ENCODE measurements at places on chromosomes 11 and 22.

- no peak for DNase-seq
Observed at GRCh38 chr11:10646005-10646404, 47.5 kb downstream of the IRAG1 start.

GRCh38 chr22:43213051-43213450 is 26.1 kb upstream of the TTLL12 start:
- DNase-seq: no peak

- peak; percentile 50 for DNase-seq
Observed at GRCh38 chr11:118198370-118198769, 21.9 kb upstream of the SCN2B start.

DNA sequence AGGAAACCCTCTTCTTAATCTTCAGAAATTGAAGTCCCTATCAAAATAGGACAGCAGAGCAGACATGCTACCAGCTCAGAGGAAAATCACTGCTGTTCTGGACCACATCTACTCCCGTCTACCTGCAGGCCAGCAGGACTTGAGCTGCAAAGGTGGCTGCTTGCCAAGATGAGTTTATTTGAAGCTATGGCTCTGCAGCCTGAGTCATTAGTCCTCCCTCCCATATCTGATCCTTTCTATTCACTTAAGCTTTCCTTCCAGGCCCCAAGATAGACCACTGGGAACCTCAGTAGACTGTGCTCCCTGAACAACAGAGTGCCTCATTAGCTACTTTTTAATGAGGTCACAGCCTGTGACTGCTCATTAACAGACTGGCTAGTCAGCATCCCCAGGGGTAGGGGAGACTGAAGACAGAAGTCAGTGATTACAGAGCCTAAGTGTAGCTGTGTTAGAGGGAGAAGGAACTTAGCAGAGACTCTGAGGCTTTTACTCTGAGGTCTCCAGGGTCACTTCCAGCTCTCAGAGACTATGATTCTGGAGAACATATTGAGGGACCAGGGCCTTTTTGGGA is 6.8 kb upstream of the OR10A2 start:
- DNase-seq: peak; percentile 1

- no peak for DNase-seq
Observed at GRCh38 chr11:88181776-88182175, 6.5 kb upstream of the RAB38 start.

GRCh38 chr11:79261684-79262083 is 179.1 kb downstream of the TENM4 start:
- no peak for DNase-seq

DNA sequence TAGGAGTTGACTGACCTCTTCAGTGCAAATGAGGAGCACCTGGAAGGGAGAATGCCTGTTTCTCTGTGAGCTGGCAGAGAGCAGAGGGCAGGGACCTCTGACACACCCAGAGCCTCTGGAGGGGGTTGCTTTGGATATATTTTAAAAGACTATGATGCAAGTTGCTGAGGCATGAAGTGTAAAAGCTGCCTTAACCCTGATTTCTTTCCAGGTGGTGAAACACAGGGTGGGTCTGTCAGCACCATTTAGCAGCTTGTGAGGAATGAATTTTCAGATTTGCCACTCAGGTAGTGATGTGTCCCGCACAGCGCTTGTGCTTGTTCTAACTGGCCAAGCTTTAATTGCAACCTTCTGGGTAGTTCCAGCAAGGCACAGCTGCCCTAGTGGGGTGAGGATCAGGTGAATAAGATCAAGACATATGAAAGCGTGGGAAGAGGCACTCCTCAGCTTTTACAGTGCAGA is 90.2 kb downstream of the SWAP70 start:
- no peak for DNase-seq

DNA sequence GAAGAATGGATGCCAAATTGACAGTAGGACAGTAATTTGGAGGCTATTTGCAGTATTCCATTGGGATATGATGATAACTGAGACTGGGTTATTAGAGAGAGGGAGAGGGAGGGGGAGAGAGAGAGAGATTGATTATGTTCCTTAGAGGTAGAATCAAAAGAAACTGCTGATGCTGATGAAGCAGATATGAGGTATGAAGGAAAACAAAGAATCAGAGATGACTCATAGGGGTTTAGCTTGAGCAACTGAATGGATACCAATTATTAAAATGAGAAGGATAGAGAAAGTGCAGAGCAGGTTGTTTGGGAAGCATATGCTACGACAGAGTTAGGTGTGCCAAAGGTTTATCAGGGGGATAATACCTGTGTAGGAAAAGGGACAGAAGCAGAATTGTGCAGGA is 12.8 kb upstream of the NUCB2 start:
- DNase-seq: no peak

- peak; percentile 36 for DNase-seq
Observed at GRCh38 chr22:31872209-31872608, 72.1 kb upstream of the YWHAH start.

DNA sequence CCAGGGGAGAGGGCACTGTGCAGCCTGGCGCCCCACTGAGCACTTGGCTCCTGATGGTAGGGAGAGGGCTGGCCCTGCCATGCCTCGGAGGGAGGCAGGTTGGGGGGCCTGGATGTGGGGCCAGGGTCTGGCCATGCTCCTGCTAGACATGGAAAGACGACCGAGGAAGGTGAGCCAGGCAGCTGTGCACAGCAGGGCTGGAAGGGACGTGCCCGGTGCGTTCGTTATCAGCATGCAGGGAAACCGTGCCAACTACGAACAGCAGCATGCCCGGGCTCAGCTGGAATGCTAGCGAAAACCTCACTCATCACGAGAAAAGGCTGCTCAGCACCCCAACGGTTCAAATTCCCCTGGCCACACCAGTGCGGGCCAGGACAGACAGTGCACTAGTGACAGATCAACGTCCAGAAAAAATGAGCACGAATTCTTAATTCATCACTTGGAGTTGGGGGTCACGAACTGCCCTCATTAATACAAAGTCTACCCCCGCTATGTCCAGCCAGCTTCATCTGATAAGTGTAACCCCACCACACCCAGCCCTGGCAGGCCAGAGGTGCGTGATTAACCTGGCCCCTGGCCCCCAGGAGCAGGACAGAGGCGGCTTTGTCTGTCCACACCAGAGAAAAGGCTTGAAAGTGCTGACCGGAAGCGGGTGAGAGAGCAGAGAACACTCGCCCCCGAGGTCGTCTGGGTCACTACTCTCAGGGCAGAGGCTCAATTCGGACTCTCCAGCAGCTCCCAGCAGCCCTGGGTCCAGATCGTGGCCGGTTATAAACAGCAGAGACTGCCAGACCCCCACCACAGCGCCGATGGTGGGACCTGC is 84.2 kb downstream of the CELSR1 start:
- DNase-seq: no peak

- no peak for DNase-seq
Observed at GRCh38 chr11:1359556-1359955, 30.2 kb upstream of the BRSK2 start.

DNA sequence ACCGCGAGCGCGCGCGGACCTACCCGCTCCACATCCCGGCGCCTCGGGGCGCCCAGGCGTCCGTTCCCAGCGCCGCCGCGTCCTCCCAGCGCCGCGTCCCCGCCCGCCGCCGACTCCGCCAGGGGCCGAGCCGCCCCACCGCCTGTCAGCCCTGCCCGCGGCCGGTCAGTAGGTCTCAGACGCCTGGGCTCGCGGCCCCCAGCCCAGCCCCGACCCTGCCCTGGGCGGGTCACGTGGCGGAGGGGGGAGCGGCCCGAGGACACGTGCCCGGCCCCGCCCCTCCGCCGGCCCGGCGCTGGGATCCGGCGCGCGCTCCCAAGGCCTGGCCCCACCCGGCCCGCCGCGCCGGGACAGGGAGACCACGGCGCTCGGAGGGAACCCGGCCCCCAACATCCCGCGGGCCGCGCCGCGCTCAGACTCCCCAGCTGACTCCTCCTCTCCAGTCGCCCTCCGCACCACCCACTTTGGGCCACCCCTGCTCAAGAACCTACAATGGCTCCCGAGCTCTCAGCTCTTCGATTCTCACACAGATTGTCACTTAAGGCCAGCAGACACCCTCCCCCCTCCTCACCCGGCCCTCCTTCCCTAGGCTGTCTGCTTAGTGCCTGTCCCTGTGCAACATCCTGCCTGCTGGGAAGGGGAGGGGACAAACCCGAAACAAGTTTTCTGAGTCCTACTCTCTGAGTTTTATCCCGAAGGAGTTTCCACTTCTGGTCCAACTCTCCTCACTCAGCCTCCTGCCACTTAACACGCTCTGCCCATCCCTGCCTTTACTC is at the start of gene RAB3IL1:
TSS of gene RAB3IL1 (minus strand) at position 233 of the 776 bp plus-strand sequence. CDS start at position 34, 199 bp downstream.
- DNase-seq: no peak

DNA sequence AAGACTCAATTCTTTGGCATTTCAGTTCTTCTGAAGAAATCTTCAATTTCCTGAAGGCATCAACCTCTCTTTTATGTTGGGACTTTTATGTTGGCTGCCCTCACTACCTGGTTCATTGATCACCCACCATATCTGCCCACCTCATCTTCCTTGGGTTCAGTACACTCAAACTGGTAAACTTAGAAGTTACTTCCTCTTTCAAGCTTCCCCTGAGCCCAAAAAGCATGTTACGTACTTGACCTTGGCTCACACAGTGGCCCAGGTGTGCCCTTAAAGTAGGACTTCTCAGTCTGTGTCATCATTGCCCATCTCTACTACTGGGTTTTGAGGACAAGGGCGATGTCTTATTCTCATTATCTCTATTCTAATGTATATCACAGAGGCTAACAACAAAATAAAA is 86.1 kb downstream of the GRIA4 start:
- DNase-seq: no peak

DNA sequence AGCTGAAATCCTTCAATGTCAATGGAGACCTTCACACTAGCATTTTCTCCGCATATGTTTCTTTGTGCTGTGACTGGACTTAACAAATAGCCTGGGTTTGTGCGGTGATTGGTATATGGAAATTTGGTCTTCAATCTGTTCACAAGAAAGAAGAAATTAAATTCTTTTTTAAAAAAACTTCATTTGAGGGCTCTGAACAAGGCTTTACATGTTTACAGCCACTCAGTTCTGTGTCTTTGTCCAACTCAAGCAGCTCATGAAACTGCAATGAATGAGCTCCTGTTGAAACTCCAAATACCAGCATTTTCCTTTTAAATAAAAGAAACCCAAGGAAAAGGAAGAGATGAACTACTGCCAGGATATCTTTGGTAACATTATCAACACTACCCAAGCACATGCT is 57.3 kb downstream of the PIK3C2A start:
- no peak for DNase-seq

DNA sequence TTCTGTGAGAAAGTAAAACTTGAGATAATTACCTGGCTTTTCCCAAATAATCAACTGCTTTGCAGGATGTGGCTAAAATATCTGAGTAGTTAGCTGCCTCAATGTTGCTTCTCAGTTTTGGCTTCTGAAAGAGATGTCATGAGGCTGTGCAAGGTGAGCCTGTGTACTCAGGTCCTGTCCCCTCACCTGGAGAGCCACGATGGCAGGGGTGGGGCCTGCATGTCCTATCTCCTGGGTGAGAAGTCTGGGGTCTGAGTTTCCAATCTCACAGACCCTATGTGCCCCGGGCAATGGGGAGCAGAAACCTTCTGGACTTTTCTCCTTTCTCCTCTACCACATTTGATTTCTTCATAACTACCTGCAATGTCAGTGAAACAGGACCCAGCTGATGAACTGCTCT is 338.6 kb upstream of the B3GAT1 start:
- no peak for DNase-seq

- no peak for DNase-seq
Observed at GRCh38 chr11:46413760-46414465, 22.3 kb upstream of the CHRM4 start.

- peak; percentile 93 for DNase-seq
Observed at GRCh38 chr11:129950101-129951091, 52.2 kb downstream of the PRDM10 start.

DNA sequence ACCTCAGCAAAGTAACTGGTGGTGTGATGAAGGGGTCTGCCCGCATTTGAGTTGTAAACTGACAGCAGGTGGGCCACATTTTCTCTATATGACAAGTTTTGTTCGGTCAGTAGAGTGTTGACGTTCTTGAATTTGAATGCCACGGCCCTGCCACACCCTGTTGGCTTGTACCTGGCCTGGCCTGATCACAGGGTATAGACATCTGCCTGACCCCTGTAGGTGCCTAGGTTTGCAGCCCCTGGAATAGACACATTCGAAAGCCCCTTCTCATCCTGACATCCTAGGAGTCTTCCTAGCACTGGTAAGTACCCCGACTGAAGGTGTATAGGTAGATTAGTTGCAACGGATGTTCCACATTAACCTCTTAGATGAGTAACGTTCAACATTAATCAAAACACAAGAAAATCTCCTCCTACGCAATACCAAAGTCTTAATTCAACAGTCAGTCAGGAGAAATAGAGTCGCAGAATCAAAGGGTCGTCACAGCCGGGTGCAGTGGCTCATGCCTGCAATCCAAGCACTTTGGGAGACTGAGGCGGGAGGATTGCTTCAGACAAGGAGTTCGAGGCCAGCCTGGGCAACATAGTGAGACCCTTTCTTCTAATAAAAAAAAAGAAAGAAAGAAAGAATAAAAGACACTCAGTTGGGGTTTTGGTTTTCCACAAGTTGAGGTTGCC is 43.6 kb upstream of the CD5 start:
- DNase-seq: no peak

DNA sequence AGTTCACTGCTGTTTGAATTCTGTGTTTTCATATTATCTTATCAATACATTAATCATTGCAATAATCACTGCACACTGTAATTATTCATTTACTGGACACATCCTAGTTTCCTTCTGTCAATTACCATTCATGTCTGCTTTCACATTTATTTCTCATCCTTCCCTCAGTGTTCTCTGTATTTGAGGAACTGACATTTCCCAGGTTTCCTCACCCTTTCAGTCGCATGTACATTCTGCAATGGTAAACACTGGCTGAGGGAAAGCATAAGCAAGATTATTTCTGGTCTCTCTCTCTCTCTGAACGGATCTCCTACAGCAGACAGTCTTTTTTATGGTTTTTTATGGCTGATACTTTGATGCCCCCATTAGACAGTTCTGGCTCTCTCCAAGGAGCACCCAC is 4.2 kb upstream of the HBD start:
- no peak for DNase-seq

GRCh38 chr11:12813371-12814225 is 139.4 kb downstream of the TEAD1 start:
- no peak for DNase-seq

DNA sequence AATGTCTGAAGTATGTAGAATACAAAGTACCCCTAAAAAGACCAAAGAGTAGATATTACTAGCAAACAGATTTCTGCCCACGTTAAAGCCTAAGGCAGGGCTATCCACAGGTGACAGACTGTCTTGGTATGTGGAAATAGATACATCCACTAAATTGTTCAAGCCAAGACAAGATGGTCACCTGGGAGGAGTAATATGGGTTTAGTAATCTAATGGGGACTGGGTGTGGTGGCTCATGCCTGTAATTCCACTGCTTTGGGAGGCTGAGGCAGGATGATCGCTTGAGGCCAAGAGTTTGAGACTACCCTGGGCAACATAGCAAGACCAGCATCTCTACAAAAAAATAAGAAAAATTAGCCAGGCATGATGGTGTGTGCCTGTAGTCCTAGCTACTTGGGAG is 7.5 kb downstream of the SGSM3 start:
- no peak for DNase-seq

GRCh38 chr22:45200860-45201511 is 37.3 kb downstream of the NUP50 start:
- no peak for DNase-seq

- no peak for DNase-seq
Observed at GRCh38 chr11:83220260-83220659, 26.7 kb downstream of the ANKRD42 start.

- DNase-seq: peak; percentile 59
Observed at GRCh38 chr22:28882545-28882877, 861 bp upstream of the ZNRF3 start.

- no peak for DNase-seq
Observed at GRCh38 chr11:21148376-21148775, 479.0 kb downstream of the NELL1 start.

- peak; percentile 16 for DNase-seq
Observed at GRCh38 chr22:28899199-28899853, 16.0 kb downstream of the ZNRF3 start.

Data from cerebellar cortex (tissue), 1 donor.